ENCODE measurements at places on chromosomes 1 and 21.

DNA sequence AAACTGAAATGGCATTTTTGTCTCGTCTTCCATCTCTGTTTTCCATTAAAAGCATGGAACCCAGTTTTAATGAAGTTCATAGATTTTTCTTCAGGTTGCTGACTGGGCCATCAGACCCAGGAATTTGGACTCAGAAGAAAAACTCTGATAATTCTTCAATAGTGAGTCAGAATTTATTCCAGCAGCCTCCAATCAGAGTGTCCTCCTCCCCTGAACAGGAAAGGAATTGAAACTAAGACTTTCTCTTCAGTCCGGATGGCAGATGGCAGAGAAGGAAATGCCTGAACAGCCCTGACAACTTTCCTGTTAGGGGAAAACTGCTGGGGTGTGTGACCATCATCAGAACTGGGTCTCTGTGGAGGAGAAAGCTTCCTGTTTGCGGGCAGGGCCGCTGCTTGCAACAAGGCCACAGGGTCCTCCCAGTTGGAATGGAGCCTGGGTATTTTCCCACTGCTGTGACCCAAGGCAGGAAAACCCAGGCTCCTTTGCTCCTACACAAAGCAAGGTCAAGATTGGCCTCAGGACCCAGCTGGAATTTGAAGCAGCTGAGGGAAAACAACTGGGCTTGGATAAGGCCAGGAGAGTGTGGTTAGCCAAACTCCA lies 20.7 kb downstream of the CD34 start:
- peak; percentile 49 for DNase-seq

GRCh38 chr1:42258218-42258617 lies 76.8 kb downstream of the FOXJ3 start:
- no peak for DNase-seq

DNA sequence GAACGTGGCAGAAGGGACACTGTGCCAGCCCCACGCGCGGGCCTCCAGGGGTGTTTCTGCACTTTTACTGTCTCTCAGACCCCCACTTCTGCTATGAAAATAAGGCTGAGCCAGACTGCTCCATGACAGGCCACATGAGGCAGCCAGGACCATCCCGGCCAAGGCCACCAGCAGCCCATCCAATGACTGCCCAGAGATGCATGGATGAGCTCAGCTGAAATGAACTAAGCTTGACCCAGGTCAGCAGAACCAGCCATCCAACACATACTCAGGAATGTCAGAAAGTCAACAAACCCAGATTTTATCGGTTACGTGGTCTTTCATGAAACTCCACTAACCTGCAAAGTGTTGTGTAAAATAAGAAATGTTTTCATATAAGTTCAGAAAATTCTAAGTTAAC lies 51.2 kb downstream of the CCDC185 start:
- no peak for DNase-seq

DNA sequence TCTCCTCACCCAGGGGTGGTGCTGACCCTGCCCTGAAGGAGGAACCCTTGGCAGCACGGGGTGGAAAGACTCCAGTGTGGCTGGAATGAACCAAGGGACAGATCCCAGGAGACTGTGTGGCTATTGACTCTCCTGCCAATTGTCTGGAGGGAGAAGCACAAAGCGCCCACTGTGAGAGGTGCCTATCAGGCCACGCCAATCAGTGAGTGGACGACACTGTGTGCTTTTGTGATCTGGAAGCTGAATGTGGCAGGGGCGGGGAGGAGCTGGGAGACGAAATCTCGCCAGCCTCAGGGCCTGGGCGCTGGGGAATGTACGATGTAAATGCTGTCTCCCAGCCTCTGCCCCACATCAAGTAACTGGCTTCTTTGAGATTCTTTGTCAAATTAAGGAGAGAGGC lies 167.1 kb downstream of the ZBTB18 start:
- DNase-seq, result no peak

DNA sequence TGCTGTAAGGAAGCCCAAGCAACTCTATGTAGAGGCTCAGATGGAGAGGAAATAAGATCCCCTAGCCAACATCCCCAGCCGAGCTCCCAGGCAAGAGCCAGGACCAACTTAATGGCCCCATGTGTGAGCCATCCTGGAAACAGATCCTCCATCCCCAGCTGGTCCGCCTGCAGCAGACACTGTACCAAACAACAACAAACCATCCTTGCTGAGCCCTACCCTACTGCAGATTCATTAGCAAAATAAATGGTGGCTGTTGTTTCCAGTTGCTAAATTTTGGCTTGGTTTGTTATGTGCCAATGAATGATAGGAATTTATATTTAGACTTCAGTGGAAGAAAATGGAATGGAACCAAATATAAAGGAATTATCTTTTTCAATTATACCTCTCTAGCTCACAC lies 43.9 kb downstream of the LMX1A start:
- no peak for DNase-seq

GRCh38 chr1:231016966-231017365 lies 23.1 kb downstream of the FAM89A start:
- DNase-seq, result no peak

DNA sequence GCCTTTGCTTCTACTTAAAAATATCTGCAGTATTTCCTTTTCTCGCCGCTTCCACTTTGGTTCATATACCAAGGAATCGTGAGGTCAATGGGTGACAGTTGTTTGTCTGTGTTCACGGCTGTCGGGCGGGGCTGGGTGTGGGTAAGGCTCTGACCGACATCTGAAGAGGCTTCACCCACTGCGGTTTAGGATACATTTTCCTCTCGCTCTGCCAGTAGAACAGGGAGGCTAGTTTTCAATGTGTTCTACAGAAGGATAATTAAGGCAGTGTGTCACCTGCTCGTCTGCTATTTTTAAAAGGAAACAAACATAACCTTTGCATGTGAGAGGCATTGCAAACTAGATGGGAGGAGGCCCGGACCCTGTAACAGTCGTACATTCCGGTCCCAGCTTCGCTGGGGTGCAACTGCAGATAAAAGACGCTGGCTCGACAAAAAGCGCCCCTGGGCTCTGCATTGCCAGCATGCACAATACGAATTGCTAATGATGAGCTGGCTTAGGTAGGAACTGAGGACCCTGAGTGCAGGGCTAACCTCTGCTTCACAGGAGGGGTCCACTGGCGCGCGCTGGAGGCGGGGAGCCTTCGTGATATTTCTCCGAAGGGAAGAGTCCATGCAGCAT lies 8.5 kb upstream of the ERG start:
- no peak for DNase-seq

GRCh38 chr1:192445839-192446489 lies 129.2 kb downstream of the RGS21 start:
- DNase-seq, result peak; percentile 8

- no peak for DNase-seq
Observed at GRCh38 chr1:117110774-117111173, 10.8 kb downstream of the TRIM45 start.

GRCh38 chr1:72140222-72140621 lies 142.1 kb downstream of the NEGR1 start:
- DNase-seq, result no peak

DNA sequence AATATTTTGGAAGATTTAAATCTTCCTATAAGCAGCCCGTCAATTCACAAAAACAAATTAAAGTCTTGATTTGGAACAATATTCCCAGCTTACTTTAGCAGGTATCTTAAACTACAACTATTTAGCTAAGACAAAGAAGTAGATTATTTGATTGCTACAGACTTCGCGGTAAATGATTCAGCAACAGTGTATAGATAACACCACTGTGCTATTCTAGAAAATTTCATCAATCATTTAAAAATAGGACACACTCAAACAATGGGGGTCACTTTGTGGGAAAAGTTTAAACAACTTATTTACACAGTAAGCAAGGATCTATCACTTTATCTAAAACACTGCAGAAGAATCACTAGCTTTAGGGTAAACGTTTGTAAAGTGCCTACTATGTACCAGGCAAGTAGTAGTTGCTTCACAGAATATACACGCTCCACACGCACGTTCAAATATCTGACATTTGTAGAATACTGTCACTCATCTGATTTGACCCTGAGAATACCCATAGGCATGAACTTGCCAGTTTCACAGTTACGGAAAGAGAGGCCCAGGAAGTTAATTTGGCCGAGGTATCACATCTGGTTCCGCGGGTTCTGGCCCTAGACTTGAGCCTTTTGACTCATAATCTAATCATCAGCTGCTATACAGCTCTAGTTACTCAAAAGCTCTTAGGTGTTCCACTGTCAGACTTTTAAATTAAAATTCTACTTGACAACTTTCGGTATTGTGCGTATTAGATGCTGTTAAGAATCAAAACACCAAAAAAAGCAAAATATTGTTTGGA lies 876 bp downstream of the DENND2C start:
- DNase-seq, result no peak

DNA sequence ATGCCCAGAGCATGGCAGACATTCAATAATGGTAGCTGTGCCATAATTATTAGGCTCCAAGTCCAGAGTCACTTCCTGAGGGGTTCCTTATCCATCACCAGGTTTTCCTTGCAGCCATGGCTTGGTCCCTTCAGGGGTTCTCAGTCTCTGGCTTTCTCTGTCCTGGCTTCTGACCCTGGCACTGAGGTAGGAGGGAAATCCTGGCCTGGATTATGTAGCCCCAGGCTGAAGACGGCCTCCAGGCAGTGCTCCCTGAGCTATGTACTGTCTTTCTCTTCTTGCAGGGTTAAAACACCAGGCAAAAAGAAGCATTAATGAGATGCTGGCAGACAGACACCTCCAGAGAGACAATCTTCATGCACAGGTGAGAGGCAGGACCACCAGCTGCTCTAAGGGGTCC lies 9.5 kb upstream of the PADI3 start:
- DNase-seq, result peak; percentile 64

Measured in AG09309 (cell line).